T-helper 22 cell (primary cell): ENCODE measurements at places on chromosomes 5 and 9.

DNA sequence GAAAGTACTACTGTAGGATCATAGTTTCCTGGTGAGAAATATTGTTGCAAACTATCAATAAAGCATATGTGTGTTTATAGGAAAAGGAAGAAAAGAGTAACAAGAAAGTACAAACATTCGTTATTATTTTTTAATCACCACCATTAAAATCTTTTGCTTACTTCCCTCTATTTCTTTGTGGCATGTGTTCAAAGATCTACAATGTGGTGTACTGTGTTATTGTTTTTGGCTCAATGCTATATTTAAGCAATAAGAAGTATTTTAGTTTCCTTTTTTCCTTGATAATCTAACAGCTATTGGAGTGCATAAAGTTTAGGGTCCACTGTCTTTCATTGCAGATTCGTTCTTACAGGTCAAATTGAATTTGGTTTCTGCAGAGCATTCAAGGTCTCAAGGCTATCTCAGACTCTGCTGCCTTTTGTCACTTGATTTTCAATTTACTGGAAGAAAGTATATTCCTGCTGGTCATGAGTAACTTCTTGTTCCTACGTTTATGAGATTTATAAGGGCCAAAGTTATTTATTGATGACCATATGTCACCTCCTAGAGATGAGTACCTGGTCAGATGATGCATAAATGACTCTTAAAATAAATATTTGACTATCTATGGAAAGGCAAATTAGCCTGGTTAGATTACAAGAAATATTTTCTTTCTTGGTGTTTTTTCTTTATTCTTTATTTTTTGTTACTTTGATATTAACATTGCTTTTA, 323.0 kb downstream of the TMEM167A start:
- DNase-seq, result no peak

DNA sequence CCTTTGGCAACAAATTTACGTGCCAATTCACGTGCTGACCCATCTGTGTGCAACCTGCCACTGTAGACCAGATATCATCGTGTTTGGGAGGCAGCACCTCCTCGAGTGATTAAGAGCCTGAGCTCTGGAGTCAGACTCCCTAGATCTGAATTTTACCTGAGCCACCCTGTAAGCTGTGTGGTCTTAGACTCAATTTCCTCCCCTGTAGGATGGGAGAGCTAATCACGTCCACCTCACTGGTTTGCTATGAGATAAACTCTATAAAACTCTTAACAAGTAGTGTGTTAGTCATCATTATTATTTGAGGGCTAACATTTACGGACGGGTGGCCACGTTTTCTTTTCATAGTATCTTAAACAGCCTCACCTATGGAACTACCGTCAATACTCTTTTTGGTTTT, 220.0 kb upstream of the ADAMTSL1 start:
- DNase-seq, result no peak

- no peak for DNase-seq
Observed at GRCh38 chr5:94353605-94354004, 264.8 kb downstream of the KIAA0825 start.

DNA sequence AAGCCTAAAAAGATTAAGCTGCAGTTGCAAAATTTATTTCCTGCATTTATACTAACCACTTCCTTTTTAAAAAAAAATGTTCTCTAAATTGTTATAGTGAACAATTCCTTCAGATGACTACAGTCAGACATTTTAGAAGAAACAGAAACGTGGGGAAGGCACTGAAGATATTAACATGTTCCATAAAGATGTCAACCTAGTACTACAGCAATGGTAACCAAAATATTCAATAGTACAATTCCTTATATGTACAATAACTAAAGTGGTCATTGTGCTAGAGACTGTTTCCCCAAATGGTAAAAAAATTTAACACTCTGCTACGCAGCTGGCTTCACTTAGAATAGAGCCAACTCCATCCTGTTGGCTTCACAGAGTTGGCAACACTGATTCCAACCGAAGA, 97.7 kb downstream of the FNBP1 start:
- no peak for DNase-seq

GRCh38 chr5:57900381-57900944, 417.9 kb upstream of the ACTBL2 start:
- DNase-seq, result no peak

DNA sequence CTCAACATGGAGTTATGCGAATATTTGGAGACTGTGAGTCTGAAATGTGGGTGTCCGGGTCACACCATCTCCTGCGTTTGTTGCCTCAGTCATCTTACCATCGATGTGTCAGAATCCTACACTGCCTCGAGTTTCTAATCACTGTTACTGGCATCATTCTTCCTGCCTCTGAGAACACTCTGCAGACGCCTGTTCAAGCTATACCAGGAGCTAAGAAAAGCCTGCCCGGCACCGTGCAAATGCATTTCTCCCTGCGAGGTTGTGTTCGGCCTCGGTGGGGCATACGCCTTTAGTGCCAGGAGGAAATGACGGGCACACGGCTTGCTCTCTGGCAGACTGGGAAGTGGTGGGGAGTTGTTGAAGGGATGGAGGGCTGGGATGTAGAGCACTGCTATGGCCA, 31.2 kb upstream of the SLC25A51 start:
- no peak for DNase-seq

DNA sequence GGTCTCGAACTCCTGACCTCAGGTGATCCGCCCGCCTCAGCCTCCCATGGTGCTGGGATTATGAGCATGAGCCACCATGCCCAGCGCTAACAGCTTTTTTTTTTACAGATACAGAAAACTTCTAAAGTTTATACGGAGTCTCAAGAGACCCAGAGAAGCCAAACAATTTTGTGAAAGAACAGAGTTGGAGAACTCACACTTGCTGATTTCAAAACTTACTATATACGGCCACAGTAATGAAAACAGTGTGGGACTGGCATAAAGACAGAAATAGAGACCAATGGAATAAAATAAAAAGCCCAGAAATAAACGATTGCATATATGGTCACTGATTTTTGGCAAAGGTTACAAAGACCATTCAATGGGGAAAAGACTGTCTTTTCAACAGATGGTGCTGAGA, 85.6 kb upstream of the CACNA1B start:
- DNase-seq, result no peak

DNA sequence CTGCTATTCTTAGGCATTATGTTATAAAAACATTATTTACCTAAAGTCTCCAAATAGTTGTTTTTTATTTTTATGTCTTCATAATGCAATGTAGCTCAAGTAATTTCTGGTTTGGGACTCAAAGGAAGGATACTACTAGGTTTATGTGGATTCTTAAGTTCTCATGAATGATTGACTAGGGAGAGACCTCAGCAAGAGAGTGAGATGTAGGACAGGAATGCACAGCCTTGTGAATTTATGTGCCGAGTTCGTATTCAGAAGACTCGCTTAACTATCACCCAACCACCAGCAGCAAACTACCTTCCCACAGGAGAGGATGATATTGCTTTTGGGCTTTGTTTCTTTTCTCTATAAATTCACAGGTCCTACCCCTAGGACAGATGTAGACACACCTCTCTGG, 282.9 kb downstream of the ARHGEF28 start:
- no peak for DNase-seq

- no peak for DNase-seq
Observed at GRCh38 chr5:141003031-141003430, 36.8 kb downstream of the PCDHAC2 start.

DNA sequence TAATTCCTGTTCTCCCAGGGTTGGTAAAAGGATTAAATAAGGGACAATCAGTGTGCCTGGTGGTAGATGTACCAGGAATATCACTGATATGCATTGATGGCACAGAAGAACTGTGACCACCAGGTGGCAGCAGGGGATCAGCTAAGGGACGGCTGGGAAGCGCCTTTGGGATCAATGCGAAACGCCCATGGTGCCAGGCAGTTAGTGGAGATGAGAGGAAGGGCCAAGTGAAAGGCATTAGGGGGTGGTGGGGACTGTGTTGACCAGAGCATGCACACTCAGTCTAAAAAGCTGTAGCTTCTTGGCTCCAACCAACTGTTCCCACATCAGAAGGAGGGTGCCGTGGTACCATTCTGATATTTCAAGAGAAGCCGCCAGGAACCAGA, 55.6 kb downstream of the ARHGEF37 start:
- DNase-seq, result no peak

- no peak for DNase-seq
Observed at GRCh38 chr5:10860196-10860543, 99.1 kb upstream of the DAP start.

- no peak for DNase-seq
Observed at GRCh38 chr9:105141146-105141975, 103.1 kb upstream of the SLC44A1 start.

DNA sequence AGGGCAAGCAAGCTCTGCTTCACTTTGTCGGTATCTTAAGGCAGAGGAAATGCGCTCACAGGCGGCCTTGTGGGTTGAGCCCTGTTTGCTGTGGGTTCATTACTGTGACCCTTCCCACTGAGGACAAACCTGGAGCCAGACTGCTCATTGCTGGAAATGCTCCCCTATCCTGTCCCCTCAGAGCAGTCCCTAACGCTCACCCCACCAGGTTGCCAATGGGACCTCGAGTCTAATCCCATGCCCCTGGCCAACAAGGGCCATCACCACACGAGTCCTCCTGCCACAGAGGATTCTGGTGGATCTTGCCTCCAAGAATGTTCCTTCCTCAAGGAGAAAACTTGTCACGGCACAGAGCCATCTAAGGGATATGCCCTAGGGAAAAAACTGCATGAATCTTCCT, 14.6 kb downstream of the IPPK start:
- no peak for DNase-seq

- DNase-seq, result no peak
Observed at GRCh38 chr5:142617416-142618129, 68.3 kb downstream of the FGF1 start.

DNA sequence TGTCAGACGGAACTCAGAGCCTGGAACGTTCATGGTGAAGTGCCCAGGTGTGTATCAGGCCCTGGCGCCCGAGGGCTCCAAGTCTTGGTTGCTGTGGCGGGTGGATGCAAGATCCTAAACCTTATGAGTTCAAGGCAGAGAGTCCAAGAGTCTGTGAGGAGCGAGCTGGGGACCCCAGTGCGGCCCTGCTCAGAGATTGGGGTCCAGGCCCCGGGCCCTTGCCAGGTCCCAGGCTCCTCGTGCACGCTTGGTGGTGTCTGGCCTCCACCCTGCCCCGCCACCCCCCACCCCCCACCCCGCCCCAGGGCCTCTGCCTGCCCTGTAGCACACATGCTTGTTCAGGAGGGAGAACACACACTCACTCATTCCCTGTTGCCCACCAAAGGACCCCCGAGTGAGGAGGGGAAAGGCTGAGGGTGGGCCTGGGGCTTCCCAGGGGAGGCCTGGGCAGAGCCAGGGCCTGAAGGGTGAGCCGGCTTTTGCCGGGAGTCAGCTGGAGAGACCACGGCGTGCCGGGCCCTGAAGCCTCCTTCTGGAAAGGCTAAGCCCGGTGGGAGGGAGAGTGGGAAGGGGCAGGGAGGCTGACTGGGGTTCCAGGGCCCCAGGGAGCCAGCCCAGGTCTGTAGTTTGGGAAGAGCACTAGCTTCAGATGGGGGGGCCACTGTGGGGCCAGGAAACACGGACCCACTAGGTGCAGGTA, 37.1 kb downstream of the FAM163B start:
- no peak for DNase-seq

DNA sequence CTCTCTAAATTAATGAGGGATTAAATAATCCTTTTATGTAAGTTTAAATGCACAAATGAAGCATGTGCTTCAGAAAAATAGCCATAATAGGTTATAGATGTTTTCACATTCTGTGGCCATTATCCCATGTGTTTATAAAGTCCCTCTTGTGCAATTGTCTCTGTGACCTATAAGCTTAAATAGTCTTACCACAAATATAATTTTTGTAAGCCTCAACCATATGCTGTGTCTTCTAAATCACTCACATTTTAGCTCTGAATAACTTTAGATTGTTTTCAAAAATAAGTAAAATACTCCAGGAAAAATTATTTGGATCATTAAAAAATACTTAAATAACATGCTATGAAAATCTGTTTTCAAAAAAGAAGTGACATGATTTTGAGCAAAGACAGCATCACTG, 1894.7 kb downstream of the MAT2B start:
- DNase-seq, result no peak

- no peak for DNase-seq
Observed at GRCh38 chr9:14051419-14051818, 262.5 kb downstream of the NFIB start.

GRCh38 chr5:73587923-73588322, 22.4 kb downstream of the UTP15 start:
- no peak for DNase-seq

- peak; percentile 80 for DNase-seq
Observed at GRCh38 chr5:80255811-80256712, at the start of gene SERINC5. Gene SERINC5 (minus strand): TSS chr5:80256048. CDS start chr5:80255922, 126 bp downstream.

- no peak for DNase-seq
Observed at GRCh38 chr9:135946392-135946994, 14.7 kb downstream of the UBAC1 start.

DNA sequence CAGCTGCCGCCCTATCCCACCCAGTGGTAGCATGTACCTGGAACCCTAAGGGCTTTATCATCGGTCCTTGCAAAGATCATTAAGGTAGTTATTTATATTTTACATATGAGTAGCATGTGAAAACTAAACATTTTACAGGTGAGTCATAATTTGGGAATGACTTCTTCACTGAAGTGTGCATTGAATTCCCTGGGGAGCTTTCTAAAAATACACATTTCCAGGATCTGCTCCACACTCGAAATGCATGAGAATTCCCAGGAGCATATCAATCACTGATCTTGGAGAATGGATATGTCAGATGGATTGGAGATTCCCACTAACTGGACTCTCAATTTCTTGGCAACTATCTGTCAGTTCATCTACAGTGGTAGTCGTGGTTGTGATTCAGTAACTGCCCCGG, 717.5 kb downstream of the IRX1 start:
- DNase-seq, result no peak

DNA sequence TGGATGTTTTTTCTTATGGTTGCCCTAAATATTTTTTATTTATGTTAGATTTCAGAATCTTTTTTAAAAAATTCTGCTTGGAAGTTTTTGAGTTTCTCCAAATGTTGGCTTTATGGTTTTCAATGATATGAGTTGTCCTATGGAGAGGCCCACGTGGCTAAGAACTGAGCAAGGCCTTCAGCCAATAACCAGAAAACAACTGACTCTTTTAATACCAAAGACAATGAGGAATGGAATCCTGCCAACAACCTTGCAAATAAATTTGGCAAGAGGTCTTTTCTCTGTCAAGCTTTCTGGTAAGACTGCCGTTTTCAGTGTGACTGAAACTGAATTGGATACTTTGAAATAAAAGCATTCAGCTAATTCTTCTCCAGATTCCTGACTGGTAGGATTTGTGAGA, 1740.1 kb upstream of the WWC1 start:
- no peak for DNase-seq

GRCh38 chr9:34454571-34455065, 3.8 kb downstream of the FAM219A start:
- DNase-seq, result no peak

- no peak for DNase-seq
Observed at GRCh38 chr5:86765778-86766502, 148.2 kb downstream of the COX7C start.

- no peak for DNase-seq
Observed at GRCh38 chr9:84669288-84670137, at the start of gene NTRK2. Gene NTRK2 (plus strand): TSS chr9:84669729. CDS start chr9:84670749, 1,020 bp downstream.

DNA sequence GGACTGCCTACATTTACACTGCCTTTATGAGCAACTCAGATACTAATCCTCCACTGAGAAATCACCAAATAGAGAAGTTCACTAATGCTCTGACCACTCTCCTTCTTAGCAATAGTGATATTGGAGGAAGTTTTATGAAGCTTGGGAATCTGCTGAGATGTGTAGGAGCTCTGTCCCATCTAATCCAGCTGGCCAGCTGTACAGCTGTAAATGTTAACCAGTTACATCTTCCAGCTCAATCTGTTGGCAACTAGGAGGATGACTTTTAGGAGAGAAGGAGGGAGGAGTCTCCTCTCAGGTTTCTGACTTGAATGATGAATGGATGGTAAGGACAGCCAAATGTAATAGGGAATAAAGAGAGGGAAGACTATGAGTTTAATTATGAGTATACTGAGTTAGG, 36.3 kb upstream of the LRRC19 start:
- no peak for DNase-seq
